ENCODE measurements at places on chromosomes 7 and 10.

GRCh38 chr10:30742471-30742870 lies 112.9 kb upstream of the LYZL2 start:
- no peak for DNase-seq

- no peak for DNase-seq
Observed at GRCh38 chr7:69640216-69640615, 41.9 kb downstream of the AUTS2 start.

DNA sequence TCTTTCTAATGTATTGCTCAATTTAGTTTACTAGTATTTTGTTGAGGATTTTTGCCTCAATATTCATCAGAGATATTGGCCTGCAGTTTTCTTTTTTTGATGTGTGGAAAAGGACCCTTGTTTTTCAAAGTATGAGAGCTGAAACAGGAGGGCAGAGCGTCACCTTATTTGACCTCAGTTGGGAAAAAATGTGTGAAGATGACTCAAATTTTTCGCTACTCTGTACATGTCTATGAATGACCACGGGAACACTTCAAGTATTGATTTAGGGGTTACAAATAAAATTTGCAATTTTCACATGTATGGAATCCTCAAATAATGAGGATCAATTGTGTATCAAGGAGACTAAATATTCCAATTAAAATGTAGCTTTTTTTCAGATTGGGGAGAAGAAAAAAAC lies 103.1 kb downstream of the ZFAND4 start:
- no peak for DNase-seq

DNA sequence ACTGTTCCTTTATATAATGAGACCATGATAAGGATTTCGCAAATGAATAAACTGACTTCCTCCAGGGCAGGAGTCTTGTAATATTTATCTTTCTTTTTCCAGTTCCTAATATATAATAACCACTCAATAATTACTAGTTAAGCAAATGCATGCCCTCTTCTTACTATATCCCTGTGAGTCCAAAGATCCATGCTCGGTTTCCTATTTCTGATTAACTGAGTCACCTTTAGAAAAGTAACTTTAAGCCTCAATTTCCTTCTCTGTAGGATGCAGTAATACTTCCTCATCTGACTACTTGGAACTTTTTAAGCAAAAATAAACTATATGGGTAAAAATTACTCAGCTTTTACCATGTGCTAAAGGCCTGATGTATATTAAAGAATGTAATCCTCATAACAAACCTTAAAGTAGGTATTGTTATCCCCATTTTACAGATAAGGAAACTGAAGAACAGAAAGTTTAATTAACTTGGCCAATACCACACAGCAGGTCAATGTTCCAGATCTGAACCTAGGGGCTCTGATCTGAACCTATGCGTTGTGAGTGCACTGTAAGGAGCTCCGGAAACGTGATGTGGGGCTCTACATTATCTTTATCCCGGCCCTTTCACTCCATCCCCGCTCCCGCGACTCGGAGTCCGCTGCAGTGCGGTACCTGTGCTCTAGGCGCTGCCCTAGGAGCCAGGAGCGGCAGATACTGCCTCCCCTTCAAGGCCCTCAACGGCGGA lies 458 bp downstream of the COX15 start:
- no peak for DNase-seq

- no peak for DNase-seq
Observed at GRCh38 chr7:20783700-20784387, 2.8 kb downstream of the SP8 start.

GRCh38 chr10:33223326-33224000 lies 111.0 kb downstream of the NRP1 start:
- DNase-seq, result no peak

- no peak for DNase-seq
Observed at GRCh38 chr7:139159900-139160675, 50.6 kb upstream of the ZC3HAV1 start.

GRCh38 chr10:100253041-100253440 lies 14.4 kb downstream of the CWF19L1 start:
- DNase-seq, result no peak

DNA sequence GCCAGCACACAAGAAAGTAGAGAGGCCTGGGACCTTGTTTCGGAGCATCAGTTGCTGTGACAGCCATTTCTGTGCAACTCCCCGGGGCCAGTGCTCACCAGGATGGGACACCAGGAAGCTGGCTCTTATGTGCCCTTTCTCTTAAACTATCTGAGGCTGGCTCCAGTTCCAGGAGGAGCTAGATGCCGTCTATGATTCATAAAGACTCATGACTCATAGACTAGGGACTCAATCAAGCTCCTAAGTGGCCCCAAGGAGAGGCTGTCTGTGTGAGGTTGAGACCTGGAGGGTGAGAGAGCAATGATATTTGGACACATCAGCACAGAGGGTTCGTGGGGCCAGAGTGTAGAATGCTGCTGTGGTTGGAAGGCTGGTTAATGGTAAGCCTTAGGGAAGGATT lies 580.1 kb downstream of the CCSER2 start:
- no peak for DNase-seq

- no peak for DNase-seq
Observed at GRCh38 chr7:78218051-78218450, 419.5 kb downstream of the PHTF2 start.

GRCh38 chr7:64667311-64667710 lies 1.4 kb downstream of the ZNF107 start:
- DNase-seq, result no peak

DNA sequence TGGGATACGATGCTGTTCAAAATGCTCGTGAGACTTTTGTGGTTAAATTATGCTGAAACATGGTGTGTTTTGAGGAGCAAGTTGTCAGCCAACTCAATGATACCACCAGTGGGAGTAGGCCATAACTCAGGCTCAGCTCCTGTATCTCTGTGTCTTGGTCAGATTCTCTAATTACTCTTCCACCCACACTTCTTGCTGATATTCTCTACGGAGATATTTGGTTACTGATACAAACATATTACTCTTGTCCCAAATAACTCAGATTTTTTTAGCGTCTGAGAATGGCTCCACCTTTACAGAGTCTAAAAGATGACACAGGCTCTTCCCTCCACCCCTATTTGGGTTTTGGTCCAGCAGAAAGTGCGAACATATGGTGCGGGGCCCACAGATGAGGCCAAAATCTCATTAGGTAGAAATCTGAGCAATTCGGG lies 168.9 kb downstream of the PKD1L1 start:
- DNase-seq, result no peak

- no peak for DNase-seq
Observed at GRCh38 chr7:81330108-81330507, 411.3 kb upstream of the SEMA3C start.

- no peak for DNase-seq
Observed at GRCh38 chr10:8583096-8583495, 528.6 kb downstream of the GATA3 start.

- no peak for DNase-seq
Observed at GRCh38 chr10:44818701-44819127, 92.4 kb upstream of the TMEM72 start.

DNA sequence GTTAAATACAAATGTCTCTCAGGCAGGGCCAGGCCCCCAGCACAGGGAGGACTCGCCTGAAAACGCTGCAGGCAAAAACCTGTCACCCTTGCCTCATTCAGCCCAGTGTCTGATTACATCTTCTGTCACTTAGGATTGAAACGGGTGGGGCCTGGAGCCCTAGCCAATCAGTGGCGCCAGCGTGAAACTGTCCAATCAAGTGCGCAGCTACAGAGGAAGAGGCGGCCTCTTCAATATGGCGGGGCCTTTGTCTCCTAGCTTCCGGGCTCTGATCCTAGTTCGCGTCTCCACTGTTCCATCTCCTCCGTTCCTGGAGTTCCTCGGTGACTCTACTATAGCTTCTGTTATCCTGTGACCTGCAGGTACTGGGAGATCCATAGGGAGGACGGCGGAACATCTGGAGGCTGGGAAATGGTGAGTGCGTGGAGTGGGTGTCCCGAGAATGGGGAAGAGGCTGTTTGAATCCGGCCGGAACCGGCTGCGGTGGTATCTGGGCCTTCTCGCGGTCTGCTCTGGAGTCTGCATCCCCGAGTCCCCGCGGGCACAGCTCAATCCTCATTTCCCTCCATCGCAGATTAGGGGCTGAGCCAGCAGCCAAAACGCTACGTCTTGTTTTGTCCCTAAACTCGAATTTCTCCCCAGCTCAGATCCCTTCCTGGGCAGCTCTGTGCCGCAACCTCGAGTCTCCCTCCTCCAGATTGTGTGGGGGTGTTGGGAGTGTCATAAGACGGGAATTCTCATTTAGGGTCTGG lies at the start of gene ZNF736:
Gene ZNF736 (plus strand): TSS at position 222 of the 752 bp plus-strand sequence. CDS start 190 bp downstream, at position 412.
- DNase-seq, result peak; percentile 91

- peak; percentile 65 for DNase-seq
Observed at GRCh38 chr10:59362144-59362958, at the start of gene FAM13C. Gene FAM13C (minus strand): TSS chr10:59362549. CDS start chr10:59362460, 89 bp downstream.

DNA sequence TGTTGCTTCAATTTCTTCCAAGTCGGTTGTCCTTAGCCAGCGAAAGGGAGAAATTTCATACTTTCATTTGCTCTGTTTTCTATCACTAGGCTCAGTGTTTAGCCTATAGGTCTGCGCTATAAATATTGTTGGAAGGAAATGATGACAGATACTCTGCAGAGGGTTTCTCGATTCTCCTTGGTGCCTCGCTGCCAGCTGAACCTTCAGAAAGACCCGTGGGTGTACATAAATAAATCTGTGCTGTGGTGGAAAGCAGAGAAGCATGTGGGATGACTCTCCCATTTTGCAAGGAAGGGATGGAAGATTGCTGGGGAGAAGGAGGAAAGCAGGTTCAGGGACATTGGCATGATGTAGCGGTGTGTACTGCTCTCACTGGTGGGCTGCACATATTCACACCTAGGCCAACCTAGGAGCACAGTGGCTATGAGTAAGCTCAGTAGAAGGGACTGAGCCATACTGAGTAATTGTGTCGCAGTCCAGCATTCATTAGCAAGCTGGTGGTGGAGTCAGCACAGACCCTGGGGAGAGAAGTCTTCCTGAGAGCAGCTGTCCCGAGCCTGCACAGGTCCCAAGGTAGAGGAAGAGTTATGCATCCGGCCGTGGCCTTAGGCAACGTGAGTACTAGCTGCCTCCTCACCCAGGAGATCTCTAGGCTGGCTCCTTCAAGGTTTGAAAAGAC lies 50.5 kb downstream of the PNLIPRP3 start:
- no peak for DNase-seq

DNA sequence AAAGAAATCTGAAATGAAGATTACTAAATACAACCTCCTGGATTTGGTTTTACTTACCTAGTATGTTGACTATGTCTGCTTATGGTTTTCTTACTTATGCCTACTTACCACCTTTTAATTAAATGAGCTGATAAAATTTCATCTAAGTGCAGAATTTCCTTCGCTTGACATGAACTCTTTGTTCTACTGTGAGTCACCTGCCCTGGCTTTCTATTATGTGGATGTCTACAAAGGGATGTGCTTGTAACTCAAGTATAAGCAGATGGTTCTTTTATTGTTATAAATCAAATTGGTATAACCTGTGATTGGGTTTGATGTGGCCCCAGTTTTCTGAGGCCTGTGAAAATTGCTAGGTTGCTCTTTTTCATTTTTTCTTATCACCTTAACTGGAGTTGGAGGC lies 389.1 kb upstream of the ANKRD30A start:
- no peak for DNase-seq

DNA sequence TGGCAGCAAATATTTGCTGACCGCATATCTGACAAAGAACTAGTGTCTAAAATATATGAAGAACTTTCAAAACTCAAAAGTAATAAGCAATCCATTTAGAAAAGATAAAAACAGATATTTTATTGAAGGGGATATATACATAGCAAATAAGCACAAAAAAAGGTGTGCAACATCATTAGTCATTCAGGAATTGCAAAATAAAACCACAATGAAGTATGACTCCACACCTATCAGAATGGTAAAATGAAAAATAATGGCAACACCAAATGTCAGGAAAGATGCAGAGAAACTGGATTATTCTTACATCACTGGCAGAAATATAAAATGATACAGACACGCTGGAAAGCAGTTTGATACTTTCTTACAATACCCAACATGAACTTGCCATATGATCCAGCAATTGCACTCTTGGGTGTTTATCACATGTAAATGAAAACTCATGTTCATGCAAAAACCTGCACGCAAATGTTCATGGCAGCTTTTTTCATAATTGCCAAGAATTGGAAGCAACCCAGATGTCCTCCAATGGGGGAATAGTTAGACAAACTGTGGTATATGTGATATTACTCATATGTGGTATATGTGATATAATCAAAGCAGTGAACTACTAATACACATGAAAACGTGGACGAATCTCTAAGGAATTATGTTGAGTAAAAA lies 645.5 kb downstream of the GRID1 start:
- DNase-seq, result peak; percentile 67

- DNase-seq, result no peak
Observed at GRCh38 chr10:20017961-20018360, 201.7 kb downstream of the PLXDC2 start.

GRCh38 chr7:6409944-6410693 lies 37.6 kb downstream of the DAGLB start:
- no peak for DNase-seq

GRCh38 chr7:22351329-22351692 lies 5.6 kb downstream of the RAPGEF5 start:
- no peak for DNase-seq

GRCh38 chr10:74728225-74728624 lies 98.2 kb upstream of the KAT6B start:
- no peak for DNase-seq

- DNase-seq, result no peak
Observed at GRCh38 chr10:121373411-121373810, 224.8 kb downstream of the FGFR2 start.

DNA sequence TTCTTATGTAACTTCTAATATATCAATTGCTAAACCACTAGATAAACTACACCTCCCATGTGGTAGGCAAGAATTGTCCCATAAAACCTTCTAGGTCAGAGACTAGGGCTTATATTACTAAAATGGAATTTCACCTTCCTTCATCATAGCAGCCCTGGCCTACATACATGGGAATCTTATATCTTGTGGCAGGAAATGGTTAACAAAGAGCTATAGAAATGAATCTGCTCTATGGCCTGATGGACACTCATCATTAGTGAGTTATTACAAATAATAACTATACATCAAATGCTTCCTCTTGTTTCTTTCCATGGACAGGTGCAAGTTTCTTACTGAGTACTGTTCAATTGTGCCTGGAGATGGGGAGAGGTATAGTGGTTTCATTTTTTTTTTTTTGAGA lies 62.3 kb upstream of the PDLIM1 start:
- DNase-seq, result no peak
